ENCODE measurements at places on chromosomes 4 and X.

- no peaks in the 10 kb centered on the region for H3K36me3 ChIP-seq
- H3K4me3 ChIP-seq: no peak overlapping the region
- no peak overlapping the region for H3K27ac ChIP-seq
These were observed 776.7 kb upstream of the GRID2 start for GRCh38 chr4:91527056-91527455.

DNA sequence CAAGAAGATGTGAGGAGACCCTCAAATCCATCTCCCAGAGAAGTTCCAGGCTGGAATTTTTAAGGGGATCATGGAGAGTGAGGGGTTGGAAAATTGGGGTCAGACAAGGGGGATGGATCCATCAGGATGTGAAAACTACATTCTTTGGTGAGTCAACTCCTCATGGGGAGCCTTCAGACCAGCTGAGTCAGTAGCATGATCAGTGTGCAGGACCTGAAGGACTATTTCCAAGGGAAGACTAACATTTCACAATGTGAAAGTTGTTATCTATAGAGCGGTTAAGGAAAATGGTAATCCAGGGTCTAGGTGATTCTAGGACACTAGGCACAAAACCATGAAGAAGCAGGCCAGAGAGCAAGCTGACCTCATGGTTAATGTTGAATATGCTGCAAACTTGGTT is 38.6 kb upstream of the CEP135 start:
- no peak overlapping the region for H3K4me3 ChIP-seq
- H3K27ac ChIP-seq: no peak overlapping the region
- DNase-seq: no peak
- H3K36me3 ChIP-seq: no peaks in the 10 kb centered on the region
- H3K4me1 ChIP-seq: no peaks in the 10 kb centered on the region

DNA sequence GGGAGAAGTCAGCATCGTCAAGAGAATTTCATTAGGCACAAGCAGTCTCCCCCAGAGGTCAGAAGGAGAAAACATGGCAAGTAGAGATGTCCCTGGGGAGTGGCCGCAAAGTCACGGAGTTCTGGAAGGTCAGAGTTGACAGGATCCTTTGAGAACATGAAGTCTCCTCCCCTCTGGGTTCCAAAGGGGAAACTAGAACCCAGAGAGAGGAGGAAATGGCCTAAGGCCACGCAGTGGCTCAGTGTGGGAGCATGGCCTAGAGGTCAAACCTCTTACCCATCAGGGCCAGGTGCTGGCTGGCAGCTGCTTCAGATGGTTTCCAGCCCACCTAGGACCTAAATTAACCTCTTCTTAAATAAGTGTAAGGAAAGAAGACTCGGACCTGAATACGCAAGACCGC is 884 bp downstream of the IDH3G start:
- no peaks in the 10 kb centered on the region for H3K36me3 ChIP-seq
- no peak overlapping the region for H3K27ac ChIP-seq
- peak overlapping the region; percentile 70 for H3K4me3 ChIP-seq
- H3K27me3 ChIP-seq: no peaks in the 10 kb centered on the region
- peaks cover 3% of the 10 kb centered on the region for H3K4me1 ChIP-seq
- DNase-seq: no peak

- no peak overlapping the region for H3K27ac ChIP-seq
- no peak for DNase-seq
- peaks cover 33% of the 10 kb centered on the region for H3K4me1 ChIP-seq
- H3K4me3 ChIP-seq: no peak overlapping the region
These were observed 631.9 kb downstream of the ADGRL3 start for GRCh38 chr4:61831987-61832386.

- no peak for DNase-seq
- H3K4me3 ChIP-seq: no peak overlapping the region
- no peaks in the 10 kb centered on the region for H3K36me3 ChIP-seq
- peaks cover 29% of the 10 kb centered on the region for H3K4me1 ChIP-seq
- H3K27me3 ChIP-seq: no peaks in the 10 kb centered on the region
These were observed 3.2 kb downstream of the CASP3 start for GRCh38 chr4:184645904-184646610.

- H3K27me3 ChIP-seq: no peaks in the 10 kb centered on the region
- DNase-seq: peak; percentile 61
- no peaks in the 10 kb centered on the region for H3K36me3 ChIP-seq
- no peaks in the 10 kb centered on the region for H3K4me1 ChIP-seq
- H3K4me3 ChIP-seq: no peak overlapping the region
These were observed 222.4 kb downstream of the SLIT2 start for GRCh38 chr4:20474119-20474518.

DNA sequence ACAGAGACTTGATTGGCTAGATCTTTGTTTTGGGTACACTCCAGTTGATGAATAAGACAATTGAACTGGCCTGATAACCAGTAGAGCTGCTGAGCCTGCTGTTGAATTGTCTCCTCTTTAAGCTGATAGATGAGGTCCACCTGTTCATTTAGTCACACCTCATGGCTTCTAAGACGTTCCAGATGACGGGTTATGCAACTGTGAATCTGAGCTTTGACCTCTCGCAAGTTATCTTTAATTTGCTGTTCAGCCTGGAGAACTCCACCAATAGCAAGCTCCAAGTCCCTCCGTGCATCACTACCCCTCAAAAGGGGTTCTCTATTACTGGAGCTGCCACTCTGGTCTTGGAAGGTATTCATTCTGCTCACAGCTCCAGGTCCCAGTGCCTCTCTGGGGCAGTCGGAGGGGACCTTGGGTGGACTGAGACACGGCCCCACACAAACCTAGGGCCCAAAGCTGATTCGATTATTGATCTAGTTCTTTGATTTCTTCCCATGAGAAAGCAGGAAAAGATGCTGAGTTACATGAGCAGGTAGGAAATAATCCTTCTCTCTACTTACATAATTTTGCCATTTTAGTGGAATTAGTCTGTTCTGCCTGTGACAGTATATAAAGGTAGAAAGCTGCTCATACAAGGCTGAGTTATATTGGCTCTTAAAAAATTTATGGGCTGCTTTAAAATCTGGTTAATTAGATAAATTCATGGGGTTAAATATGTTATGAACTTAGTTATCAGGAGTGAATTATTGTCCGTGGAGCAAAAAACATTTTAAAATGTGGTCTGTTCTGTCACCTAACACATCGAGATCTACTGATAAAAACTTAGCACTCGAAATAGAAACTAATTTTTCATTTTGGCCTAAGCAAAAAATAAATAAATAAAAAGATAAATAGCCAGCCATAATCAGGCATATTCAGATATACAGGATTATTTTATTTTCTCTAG is 6.8 kb downstream of the MMAA start:
- H3K27ac ChIP-seq: no peak overlapping the region
- H3K4me1 ChIP-seq: peaks cover 3% of the 10 kb centered on the region
- H3K4me3 ChIP-seq: no peak overlapping the region
- no peaks in the 10 kb centered on the region for H3K36me3 ChIP-seq
